Right ventricle myocardium inferior (tissue), 1 donor: ENCODE measurements at places on chromosomes 5 and 9. TPM values are rescaled to one million over a fixed set of nuclear protein-coding genes. Genes with fewer than 3 reads are reported as not detected.
A peak's percentile ranks its signal among the peaks of the same experiment; 100 is the strongest.

GRCh38 chr5:113274836-113275414 is 159.9 kb downstream of the TSSK1B start:
- no peak for DNase-seq

GRCh38 chr5:151141535-151141934 is 16.0 kb downstream of the ANXA6 start:
- no peak for DNase-seq

GRCh38 chr5:116668390-116668789 is 93.8 kb upstream of the SEMA6A start:
- DNase-seq, result no peak

DNA sequence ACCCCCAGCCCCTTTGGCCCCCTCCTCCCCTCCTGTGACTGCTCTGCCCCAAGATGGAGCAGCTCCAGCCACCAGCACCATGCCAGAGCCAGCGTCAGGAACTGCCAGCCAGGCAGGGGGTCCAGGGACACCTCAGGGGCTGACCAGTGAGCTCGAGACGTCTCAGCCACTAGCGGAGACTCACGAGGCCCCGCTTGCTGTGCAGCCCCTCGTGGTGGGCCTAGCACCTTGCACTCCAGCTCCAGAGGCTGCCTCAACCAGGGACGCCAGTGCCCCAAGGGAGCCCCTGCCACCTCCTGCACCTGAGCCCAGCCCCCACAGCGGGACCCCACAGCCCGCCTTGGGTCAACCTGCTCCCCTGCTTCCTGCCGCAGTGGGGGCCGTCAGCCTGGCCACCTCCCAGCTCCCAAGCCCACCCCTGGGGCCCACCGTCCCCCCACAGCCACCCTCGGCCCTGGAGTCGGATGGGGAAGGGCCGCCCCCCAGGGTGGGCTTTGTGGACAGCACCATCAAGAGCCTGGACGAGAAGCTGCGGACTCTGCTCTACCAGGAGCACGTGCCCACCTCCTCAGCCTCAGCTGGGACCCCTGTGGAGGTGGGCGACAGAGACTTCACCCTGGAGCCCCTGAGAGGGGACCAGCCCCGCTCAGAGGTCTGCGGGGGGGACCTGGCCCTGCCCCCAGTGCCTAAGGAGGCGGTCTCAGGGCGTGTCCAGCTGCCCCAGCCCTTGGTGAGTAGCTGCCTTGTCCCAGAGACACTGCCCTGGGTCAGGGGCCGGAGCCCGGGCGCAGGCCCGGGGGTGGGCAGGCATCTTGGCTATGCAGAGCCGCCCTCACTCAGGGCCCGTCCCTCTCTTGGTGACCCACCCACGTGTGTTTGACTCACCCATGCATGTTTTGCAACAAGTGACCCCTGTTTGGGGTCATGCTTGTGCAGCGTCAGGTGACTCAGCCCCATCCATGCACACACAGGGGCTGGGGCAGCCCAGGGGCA is 105.2 kb downstream of the WNK2 start:
- peak; percentile 45 for DNase-seq

GRCh38 chr5:179792612-179793467 is 946 bp upstream of the LTC4S start:
- no peak for DNase-seq

CBY3 gene
- total RNA-seq, result not detected

RGS7BP gene
- 6.5 TPM for total RNA-seq

SV2C gene
- total RNA-seq, result 0.22 TPM

DMRTA1 gene
- 1.0 TPM for total RNA-seq

LAMC3 gene
- total RNA-seq, result 0.22 TPM

LTC4S gene
- 10.3 TPM for total RNA-seq

ACTBL2 gene
- total RNA-seq, result not detected
